ENCODE measurements at places on chromosomes 7 and 10.

DNA sequence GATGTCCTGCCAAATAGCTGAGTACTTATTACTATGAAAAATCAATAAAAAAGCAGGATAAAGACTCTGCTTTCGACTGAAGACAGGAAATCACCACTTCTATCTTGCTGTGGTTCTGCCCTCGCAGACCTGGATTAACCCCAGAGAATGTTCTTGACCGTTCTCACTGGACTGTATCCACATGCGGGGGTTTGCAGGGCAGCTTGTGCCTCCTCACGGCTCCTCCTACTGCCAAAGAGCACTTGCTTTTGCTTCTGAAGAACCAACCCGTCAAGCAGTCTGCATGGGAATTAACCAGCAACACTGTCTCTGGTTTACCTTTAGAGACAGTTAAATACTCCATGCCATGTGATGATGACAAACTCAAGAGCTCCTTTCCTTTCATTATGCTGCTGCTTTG, 184.0 kb downstream of the GFRA1 start:
- no peak for DNase-seq

- no peak for DNase-seq
Measured at GRCh38 chr10:123535386-123535785, 130.8 kb upstream of the GPR26 start.

- no peak for DNase-seq
Measured at GRCh38 chr10:29169021-29169420, 119.8 kb upstream of the LYZL1 start.

DNA sequence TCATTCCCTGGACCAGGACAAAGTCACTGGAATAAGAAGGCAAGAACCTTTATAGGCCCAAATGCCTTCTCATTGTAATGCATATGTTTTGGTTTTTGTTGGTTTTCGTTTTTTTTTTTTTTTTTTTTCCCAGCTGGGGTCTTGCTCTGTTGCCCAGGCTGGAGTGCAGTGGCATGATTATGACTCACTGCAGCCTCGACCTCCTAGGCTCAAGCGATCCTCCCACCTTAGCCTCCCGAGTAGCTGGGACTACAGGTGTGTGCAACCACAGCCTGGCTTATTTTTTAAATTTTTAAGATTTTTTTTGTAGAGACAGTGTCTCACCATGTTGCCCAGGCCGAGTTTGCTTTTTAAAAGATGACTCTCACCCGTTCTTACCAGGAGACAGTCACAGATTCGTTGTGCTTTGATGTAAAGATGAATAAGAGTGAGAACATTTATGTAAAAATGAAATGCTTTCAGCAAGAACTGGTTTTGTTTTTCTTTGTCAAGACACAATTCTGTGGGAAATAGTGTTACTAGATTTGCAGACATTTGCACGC, 7.6 kb downstream of the IQCE start:
- no peak for DNase-seq

DNA sequence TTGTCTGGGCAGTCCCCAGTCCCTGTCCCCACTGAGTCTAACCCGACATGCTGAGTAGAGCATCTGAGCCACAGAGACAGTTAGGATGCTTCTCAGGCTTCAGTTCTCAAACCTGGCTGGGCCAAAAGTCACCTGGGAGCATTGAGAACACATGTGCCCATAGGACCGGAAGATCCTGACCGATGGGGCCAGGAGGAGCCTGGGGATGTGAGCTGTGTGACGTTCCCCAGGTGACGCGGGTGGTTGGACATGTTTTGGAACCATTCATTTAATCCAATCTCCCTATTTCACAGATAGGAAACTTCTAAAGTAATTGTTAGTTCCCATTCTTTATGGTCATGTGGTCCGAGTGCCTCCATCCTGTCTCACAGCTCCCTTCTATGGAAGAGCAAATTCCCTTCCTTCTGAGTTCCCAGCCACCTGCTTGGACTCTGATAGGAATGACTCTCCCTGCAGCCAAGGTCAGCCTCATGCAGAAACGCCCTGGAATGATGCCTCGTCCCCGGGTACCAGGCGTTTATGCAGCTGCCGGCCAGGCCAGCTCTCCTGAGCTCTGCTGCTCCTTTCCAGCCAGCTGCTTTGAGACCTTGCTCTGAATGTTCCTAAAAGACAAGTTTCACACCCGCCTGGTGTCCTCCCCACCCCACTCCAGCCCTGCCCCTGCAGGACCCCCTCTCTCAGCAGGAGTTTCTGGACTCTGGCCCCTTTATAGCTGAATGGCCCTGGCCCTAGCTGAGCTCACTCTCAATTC, 166.5 kb upstream of the RHEB start:
- no peak for DNase-seq

GRCh38 chr7:132140341-132140740, 435.9 kb downstream of the PLXNA4 start:
- DNase-seq: no peak

DNA sequence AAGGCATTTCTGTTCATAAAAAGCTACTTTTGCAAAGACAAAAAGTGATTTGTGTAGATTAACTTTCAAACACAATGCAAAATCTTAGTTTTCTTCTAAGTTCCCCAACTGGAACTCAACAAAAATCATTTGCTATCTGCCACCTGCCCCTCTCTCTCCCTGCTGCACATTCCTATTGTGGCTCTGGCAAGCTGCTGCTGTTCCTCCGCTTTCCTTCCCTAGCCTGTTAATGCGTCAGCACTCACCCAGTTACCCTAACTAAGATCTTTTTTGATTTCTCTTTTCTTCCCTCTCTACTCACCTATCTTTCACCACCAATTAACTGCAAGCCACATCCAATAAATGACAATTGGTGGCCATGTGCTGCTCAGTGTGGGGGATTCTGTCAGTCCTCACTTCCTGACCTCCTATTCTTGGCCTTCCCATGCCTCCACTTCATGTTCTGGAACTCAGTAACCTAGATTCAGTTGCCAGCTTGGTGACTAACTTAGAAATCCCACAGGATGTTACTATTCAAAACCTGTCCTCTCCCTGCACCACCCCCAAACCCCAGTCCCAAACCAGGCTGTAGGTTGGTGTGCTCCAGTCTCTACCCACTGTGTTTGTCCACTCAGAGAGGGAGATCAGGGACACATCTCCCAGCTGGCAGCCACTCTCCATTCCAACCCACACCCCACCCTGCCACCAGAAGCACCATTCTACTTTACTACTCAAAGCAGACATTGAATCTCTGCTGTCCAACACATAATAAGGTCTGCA, 140.2 kb upstream of the CTTNBP2 start:
- DNase-seq: no peak

GRCh38 chr10:30803892-30804322, 174.4 kb upstream of the LYZL2 start:
- no peak for DNase-seq

DNA sequence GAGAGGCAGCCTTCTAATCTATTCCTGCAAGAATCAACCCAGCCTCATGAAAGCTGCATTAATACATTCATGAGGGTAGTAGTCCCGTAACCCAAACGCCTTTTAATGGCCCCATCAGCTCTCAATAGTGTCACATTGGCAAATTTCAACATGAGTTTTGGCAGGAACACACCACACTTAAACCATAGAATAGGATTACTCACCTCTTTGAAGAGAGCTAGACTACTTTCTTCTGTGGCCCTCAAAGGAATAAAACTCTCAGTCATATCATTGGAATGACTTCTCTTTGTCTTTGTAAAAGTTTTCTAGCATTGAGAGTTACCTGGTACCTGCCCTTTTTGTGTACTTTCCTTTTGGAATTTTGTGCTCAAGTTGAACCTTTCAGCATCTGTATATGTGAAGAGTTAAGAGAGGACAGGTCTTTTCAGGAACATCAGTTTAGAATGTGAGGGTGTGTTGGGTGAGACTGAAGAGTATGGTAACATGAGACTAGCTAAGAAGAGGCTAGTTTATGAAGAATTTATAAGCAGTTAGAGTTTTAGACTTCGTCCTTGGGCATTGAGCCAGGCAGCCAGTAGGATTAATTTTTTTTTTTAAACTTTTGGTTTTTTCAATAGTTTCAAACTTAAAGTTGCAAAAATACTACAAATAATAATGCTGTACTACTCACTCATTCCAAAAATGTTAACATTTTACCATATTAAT, 92.6 kb downstream of the MLLT10 start:
- no peak for DNase-seq

DNA sequence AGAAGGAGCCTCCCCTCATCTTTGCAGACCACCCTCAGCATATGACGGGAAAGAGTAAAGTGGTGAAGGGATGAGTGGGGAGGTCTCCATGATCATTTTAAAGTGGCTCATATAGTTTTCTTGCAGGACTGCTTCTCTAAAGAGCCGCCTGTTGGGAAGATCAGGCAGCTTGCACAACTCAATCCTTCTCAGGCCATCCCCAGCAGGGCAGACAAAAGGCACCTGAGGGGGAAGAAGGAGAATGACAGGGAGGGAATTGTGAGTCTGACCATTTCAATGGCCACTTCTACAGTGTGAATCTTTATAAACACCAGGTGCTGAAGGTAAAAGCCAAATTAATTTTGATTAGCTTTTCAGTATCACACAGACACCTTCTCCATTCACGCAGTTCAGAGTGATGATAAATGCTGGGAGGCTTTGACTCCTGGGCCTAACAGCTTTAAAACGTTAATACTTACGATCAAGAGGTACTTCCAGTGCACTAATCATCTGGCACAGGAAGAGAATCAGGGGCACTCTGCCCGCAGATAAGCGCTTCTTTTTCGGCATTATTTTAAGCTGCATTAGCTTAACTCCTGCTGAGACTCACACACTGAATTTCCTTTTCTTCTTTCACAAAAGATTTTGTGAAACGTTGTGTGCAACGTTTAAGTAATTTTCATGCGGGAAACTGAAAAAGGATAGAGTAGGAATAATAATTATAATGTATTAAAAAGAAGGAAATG, 109.5 kb upstream of the LAMB4 start:
- peak; percentile 64 for DNase-seq

DNA sequence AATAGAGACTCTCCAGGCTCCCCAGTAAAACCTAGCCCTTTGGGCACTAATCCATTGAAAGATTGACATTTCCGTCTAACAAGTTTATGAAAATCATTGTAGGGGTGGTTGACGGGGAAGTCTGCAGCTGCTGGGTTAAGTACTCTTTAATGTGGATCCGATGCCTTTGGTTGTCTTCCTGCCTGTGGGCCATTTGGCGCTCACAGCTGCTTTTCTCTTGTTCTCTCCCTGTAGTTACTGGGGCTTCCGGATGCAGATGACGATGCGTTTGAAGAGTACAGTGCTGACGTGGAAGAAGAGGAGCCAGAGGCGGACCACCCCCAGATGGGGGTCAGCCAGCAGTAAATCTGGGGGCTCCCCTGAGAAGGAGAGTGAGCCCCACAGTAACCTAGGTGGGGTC, 22.4 kb downstream of the MTURN start:
- DNase-seq: no peak

- no peak for DNase-seq
Measured at GRCh38 chr7:147659036-147659995, 931.2 kb upstream of the C7orf33 start.

- DNase-seq: no peak
Measured at GRCh38 chr10:8455181-8455580, 400.7 kb downstream of the GATA3 start.

DNA sequence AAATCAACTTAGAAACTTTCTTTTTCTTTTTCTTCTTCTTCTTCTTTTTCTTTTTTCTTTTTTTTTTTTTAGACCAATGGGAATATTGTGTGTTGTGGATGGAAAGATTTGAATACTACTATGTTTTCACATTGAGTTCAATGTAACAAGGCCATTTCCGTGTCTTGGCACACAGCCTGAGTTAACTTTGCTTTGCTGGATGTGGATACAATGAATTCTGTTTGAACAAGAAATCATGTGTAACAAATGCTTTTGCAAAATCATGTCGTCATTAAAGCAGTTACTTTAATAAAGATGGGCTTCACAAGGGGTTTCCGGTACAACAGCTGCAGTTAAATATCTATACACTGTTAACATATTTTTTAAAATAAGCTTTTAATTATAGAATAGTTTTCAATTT, 13.5 kb upstream of the ENTPD1 start:
- DNase-seq: peak; percentile 30

- no peak for DNase-seq
Measured at GRCh38 chr10:86599729-86600128, 54.6 kb upstream of the OPN4 start.

GRCh38 chr7:131546583-131547141, 9.8 kb downstream of the PODXL start:
- no peak for DNase-seq

GRCh38 chr10:112131996-112132395, 51.6 kb downstream of the GPAM start:
- no peak for DNase-seq

DNA sequence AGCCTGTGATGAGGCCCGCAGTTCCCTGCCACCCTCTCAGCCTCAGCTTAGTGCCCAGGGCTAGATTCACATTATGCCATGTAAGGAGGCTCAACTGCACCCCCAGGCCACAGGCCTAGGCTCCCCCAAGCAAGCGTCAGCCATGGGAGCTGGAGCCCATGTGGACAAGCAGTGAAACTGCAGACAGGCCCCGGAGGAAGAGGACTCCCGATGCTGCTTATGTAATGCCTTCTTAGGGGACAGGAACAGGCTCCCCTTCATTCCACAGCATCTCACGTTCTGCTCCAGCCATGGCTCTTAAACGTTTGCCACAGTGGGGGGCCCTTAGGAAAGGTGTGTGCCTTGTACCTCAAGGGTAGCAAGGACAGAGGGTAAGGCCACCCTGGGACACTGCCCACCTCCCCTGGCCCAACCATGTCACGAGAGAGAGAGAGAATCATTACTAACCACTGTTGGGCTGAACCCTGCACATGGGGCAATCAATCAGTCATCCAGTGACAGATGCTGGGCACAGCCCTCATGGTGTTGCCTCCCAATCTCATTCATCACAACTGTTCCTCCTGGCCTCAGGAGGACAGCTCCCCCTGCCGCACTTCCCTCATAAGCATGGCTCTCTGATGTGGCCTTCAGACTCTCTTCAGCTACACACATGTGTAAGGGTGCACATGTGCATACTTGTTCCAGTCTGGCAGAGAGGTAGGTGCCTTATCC, 263.0 kb downstream of the GRID1 start:
- no peak for DNase-seq

DNA sequence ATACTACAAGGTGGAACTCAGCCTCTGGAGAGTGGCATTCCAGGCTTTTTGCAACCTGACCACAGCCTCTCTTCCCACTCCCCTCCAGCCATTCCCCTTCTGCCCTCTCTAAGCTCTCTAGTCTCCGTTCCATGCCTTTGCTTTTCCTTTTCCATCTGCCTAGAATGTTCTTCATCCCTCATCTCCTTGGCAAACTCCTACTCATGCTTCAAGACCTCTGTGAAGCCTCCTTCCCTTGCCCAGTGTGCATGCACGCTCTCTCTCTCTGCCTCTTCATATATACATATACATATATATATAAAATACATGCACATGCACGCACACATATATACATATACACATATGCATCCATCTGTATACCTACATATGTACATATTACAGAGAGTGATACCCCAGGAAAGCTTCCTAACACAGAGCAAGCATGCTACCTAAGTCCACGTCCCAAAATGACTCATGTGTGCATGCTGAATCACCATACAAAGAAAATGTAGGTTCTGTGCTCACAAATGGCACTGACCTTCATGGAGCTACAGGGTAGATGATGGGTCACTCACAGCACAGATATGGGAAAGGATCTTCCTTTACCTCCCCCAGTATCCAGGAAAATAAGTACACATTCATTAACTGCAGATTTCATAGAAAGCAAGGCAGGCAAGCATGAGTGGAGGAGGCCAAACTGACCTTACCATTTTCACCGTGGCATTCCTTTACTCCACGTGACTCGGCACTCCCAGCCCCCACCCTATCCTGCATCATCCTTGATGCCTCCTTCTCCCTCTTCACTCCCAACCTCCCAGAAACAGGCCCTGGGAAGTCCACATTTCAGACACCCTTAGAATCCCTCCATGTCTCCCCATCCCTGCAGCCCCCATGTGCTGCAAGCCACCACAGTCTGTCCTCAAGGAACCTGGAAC, 238.4 kb upstream of the ZMIZ1 start:
- DNase-seq: no peak

All from NCI-H748 treated with DMSO at 0.1 percent for 48 hours (cell line).